ENCODE measurements at places on chromosomes 4 and X. TPM values are rescaled to one million over a fixed set of nuclear protein-coding genes. Genes with fewer than 3 reads are reported as not detected.

The BMP15 gene
- total RNA-seq, result not detected

The HERC5 gene
- total RNA-seq, result 1.6 TPM

The SYP gene
- 0.66 TPM for total RNA-seq

The MAGEA1 gene
- total RNA-seq, result not detected

The PAGE2B gene
- total RNA-seq, result not detected

The MAP7D3 gene
- 19.8 TPM for total RNA-seq

The XAGE5 gene
- not detected for total RNA-seq

The PGAM4 gene
- not detected for total RNA-seq

The DGKK gene
- total RNA-seq, result not detected

The COL4A5 gene
- total RNA-seq, result 53.1 TPM

The TMEM128 gene
- total RNA-seq, result 20.0 TPM

The TMSB15A gene
- total RNA-seq, result 6.3 TPM

The PAGE1 gene
- not detected for total RNA-seq

The BEX5 gene
- total RNA-seq, result not detected

The RTL3 gene
- not detected for total RNA-seq

The NEIL3 gene
- total RNA-seq, result 6.6 TPM

The IL21 gene
- total RNA-seq, result not detected

The LONRF3 gene
- 1.3 TPM for total RNA-seq

The PRPS1 gene
- 23.3 TPM for total RNA-seq

The SMIM10L2A gene
- total RNA-seq, result 0.12 TPM

The CNGA2 gene
- total RNA-seq, result not detected

The XG gene
- total RNA-seq, result 11.5 TPM
